Central memory CD8-positive, alpha-beta T cell (primary cell): ENCODE measurements at places on chromosomes 4 and X.

DNA sequence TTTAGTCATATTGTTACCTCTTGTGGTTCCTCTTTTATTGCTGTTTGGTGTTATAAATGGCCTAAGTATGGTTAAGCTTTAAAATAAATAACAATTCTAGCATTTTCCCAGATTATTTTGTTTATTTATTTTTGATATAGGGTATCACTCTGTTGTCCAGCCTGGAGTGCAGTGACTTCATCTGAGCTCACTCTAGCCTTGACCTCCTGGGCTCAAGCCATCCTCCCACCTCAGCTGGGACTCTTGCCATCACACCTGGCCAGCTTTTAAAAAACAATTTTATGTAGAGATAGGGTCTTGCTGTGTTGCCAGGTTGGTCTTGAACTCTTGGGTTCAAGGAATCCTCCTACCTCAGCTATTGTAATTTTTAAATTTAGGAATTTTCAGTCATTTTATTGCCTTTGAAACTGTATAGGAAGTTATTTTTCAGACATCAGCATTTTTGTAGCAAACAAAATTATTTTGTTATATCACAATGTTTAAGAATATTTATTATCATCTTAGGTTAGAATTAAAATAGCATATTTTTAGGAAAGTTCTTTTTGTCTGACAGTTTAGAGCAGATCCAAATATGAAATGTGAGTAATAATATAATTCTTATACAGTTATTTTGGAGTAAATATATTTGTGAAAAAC lies 66.3 kb upstream of the RHOH start:
- no peak for DNase-seq

DNA sequence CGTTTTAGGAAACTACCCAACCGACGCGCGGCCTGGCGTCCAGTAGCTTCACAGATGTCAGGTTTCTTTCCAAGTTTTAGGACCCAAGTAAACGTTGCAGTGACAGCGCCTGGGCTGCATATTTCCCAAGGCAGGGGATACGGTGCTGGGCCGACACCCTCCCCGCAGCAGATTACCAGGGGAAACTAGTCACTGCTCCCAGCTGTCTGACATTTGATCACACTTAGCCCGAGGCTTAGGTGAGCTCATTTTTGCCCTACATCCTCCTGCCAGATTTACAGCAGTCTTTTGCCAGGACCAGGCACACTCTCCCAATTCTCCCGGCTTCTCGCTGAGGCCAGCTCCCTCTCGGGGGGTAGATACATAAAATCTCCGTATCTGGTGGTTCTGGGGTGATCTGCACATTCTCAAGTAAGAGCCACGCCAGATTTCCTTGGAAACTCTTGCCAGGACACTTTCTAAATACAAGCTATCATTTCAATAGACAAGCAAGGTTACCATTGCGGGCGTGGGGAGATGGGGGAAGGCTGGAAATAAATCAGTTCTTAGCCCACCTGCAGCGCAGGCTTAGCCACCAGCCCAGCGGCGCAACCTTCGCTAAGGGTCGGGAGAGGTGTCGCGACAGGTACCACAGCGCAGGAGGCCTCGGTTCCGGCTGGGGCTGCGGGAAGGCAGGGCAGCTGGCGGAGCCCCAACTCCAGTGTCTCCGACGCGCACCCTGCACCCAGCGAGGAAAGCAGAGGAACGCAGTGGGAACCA lies 2.5 kb upstream of the SOX3 start:
- no peak for DNase-seq

DNA sequence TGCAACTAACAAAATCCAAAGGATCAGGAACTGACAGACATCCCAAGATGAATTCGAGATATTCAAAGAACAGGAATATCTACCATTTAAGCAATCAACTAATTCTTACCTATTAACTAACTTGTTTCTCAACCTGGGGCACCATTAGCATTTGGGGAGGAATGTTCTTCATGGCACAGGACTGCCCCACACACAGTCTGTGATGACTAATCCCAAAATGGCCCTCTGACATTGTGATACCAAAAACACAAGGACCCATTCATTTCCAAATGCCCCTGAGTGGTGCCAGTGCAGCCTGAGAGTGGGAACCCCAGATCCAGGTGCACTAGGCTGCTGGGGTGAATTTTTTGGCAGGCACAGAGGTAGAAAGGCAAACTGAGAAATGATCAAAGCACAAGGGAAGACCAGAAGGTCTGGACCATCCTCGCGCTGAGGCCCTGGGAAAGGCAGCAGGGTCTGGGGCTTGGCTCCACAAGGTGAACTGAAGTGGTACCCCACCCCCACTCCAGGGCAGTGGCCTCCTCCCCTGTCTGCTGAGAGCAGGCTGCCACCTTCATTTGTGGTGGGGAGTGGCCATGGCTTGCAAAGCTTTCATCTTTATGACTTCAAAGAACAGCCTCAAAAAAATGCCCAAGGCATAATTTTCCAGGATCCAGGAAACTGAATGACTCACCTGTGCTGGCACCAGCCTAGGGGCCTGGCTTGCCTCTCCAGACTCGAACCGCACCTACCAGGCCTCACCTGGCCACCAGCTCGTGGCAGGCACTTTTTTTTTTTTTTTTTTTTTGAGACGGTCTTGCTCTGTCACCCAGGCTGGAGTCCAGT lies 122.4 kb downstream of the BCOR start:
- DNase-seq, result no peak

- no peak for DNase-seq
Observed at GRCh38 chr4:9977518-9978031, 43.7 kb downstream of the SLC2A9 start.

DNA sequence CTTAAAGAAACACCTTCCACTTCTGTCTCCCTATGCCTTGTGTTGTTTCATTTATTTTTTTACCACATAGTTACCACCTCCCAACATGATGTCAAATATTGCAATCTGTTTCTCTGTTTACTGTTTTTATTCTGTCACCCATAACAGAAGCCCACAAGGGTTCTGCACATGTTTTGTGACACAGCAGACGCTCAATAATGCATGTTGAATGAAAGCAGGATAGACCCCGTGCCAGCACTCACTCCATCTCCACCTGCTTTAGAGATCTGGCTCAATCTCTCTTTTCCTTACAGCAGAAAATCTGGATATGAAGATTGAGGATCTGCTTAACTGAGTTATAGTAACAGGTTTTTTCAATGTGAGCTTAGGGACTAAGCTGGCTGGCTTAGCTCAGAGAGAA lies 116.8 kb upstream of the NUDT10 start:
- DNase-seq, result no peak

DNA sequence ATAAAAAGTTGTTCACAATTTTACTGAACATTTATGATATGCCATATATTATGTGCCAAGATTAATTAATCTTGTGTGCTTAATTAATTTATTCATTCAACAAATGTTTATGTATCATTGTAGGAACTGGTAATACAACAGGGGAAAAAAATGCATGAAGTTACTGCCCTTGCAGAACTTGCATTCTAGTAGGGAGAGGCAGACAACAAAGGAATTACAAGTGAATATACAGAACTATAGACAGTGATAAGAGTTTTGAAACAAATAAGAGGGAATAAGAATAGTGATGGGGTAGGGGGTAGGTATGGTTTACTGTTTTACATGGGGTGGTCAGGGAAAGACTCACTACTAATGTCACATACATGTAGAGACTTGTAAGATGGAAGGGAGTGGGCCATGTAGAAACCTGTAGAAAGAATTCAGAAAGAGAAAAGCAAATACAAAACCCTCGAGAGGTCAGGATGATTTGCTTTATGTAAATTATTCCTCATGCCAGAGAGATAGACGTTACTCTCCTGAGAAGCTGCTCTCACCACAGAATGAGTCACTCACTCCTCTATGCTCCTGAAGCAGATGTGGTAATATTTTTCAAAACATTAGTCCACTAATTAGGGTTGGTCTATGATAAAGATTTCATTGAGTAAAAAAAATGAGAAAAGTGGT lies 855.0 kb upstream of the GRID2 start:
- DNase-seq, result no peak

- DNase-seq, result no peak
Observed at GRCh38 chr4:119729835-119730670, 101.4 kb upstream of the PDE5A start.

DNA sequence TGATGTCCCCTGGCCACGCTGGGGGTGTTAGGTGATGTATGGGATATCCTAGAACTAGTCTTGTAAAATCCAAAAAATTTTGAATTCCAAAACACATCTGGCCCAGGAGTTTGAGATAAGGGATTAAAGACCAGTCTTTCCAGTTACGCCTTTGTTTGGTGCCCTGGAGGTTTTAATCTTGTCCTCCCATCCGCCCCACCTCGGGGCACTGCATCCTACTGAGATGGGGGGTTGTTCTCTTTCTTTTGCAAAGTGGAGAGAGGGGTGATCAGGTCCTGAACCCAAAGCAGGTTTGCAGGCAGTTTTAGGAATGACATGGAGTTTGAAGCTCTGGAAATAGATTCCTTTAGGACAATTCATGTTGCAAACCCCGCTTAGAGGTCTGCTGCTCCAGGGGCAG lies 1.8 kb downstream of the SUV39H1 start:
- no peak for DNase-seq

GRCh38 chr4:4712800-4713528 lies 146.5 kb upstream of the MSX1 start:
- DNase-seq, result no peak

DNA sequence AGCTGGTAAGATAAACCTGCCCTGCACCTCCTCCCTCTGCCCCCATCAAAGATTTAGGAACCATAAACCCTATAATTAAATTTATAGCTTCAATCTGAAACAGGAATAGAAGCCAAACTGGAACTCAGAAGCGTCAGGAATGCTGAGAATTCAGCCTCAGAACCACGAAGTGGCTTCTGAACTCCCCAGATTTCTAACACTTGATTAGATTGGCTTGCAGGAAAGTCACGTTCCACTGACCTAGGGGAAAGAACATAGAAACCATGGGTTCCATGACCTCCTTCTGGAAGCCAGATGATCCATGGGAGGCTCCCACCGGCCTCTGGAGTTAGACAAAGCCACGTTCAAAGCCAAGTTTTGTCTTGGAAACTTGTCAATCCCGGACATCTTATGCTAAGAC lies 356.5 kb downstream of the MID1IP1 start:
- no peak for DNase-seq

- no peak for DNase-seq
Observed at GRCh38 chrX:2577844-2578466, 77.2 kb upstream of the DHRSX start.

DNA sequence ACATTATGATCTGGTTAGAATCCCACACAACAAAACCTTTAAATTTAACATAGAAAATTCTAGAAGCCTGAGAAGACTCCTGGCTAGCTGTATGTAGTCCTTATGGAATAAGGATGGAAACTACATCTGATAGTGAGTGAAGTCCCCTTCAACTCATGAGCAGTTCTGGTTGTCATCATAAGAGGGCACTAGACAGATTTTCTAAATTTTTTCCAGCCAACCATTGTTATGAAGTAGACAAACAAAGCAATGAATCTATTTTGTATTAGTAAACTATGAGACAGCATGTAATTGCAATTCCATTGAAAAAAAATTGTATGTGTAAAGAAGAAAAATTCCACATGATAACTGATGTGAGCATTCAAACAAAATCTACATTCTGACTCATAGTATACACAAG lies 35.2 kb downstream of the PWWP3B start:
- DNase-seq, result no peak

GRCh38 chr4:81684352-81684751 lies 212.6 kb upstream of the RASGEF1B start:
- DNase-seq, result no peak

GRCh38 chr4:175307326-175307725 lies 389.2 kb downstream of the ADAM29 start:
- DNase-seq, result no peak

GRCh38 chr4:156832886-156833285 lies 138.7 kb downstream of the PDGFC start:
- DNase-seq, result no peak

GRCh38 chrX:12060489-12061260 lies 77.6 kb upstream of the FRMPD4 start:
- DNase-seq, result no peak

DNA sequence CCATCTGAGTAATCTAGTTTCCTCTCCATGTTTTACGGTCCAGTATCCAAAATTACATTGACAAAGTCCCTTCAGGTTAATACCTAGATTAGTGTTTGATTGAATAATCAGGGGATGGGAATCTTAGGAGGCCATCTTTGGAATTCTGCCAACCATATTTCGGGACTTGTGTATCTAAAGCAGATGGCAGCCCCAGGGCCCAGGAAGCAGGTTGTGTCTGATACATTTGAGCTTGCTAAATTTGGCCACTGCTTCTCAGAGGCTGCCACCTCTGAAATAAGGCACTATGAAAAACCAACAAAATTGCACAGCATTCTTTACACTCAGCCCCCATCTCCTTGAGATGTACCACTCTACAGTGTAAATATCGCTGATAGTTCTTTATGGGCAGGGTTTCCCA lies 102.1 kb downstream of the ASB9 start:
- DNase-seq, result no peak

GRCh38 chr4:6962211-6963041 lies 52.8 kb downstream of the TBC1D14 start:
- DNase-seq, result no peak

GRCh38 chr4:27186710-27187109 lies 326.1 kb downstream of the STIM2 start:
- DNase-seq, result no peak

DNA sequence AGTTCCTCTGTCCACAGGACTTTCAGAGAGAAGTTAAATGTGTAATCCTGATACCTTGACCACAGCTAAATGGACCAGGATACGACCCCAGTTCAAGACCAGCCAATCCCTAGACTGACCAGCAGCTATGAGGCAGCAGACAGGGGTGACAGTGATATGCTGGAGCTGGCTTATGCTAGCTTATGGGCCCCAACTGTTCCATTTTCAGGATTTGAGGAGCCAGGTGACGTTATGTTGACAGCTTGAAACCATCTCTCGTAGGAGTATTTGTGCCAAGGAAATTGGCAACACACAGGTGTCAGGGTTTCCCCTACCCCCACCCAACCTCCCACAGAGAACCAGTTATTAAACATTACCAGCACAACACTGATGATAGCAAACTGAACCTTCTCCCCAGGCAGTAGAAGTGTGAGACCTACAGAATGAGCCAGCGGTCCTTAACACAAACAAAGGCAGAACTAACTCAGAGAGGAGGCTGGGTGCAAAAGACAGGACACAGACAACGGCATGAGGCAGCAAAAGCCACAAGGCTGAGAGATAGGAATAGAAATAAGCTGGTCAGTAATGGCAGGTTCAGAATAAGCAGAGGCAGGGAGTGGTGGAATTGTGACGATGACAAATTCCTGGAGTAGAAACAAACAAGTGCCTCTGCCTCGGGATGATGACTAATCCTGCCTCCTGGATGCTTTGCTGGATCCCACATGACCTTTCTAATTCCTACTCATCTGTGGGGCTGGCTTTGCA lies 85.6 kb upstream of the CPEB2 start:
- DNase-seq, result no peak

DNA sequence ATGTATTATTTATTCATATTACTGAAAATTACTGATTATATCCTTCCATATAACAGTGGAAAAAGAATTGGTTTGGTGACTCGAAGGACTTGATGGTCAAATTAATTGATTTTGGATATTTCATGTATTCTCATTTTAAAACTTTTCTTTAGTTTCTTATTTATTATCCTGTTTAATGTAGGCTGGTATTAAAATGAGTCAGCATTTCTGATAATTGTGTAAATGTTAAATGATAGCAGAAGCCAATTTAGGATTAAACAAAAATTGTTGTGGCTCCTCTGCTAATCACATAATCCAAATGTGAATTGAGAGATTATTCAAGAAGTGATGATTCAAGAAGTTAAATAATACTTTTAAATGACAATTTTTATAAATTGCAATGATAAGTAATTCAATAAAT lies 38.7 kb downstream of the PDLIM5 start:
- no peak for DNase-seq

- DNase-seq, result no peak
Observed at GRCh38 chr4:2301225-2301642, 39.3 kb upstream of the MXD4 start.

- no peak for DNase-seq
Observed at GRCh38 chr4:92047209-92047875, 256.4 kb upstream of the GRID2 start.
